ENCODE measurements at places on chromosomes 3 and 15.

DNA sequence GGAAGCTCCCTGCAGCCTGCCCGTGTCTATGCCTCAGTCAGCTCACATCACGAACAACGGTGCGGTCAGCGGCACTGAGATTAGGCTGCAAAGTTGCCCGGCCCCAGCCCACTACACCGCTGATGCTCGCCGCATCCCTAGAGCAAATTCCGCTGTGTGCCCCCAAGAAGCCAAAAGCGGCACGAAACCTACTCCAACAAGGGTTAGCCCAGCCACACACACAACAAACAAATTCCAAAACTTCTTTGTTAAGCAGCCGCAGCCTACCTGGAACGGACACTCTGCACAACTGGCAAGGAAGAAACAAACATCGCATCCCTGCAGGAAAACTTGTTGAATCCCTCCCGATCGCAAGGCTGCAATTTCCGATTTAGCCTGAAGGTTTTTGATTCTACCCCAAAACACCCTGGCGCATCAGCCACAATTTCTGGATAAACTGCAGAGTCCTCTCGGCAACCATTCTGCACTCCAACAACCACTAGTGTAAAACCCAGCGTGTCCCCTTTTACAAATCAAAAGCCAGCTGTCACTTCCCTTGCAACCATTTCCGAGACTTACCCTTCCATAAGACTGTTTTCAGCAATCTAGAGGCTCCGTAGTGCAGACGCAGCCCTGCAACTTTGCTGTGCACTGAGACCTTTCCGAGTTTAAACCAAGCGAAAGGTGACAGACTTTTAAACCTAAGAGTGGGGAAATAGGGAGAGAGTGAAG lies 449 bp downstream of the ROBO1 start:
- no peak for DNase-seq

DNA sequence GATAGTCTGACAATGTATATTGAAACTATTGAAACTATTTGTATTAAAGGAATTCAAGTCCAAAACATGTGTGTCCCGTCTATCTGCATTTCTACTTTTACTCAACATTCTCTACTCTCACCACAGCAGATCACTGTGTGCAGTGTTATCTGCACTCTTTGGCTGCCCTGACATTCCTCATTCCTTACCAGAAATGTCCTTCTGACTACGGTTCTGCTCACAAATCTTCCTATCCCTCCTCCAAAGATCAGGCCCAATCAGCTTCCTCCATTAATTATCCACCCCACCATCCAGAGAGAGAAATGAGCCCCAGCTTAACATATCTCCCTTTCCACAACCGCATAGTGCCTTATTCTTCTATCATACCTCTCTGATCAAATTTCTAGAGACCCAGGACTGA lies 94.7 kb downstream of the TBL1XR1 start:
- DNase-seq: no peak

GRCh38 chr3:50530001-50530970 lies 26.9 kb upstream of the CACNA2D2 start:
- DNase-seq: no peak

DNA sequence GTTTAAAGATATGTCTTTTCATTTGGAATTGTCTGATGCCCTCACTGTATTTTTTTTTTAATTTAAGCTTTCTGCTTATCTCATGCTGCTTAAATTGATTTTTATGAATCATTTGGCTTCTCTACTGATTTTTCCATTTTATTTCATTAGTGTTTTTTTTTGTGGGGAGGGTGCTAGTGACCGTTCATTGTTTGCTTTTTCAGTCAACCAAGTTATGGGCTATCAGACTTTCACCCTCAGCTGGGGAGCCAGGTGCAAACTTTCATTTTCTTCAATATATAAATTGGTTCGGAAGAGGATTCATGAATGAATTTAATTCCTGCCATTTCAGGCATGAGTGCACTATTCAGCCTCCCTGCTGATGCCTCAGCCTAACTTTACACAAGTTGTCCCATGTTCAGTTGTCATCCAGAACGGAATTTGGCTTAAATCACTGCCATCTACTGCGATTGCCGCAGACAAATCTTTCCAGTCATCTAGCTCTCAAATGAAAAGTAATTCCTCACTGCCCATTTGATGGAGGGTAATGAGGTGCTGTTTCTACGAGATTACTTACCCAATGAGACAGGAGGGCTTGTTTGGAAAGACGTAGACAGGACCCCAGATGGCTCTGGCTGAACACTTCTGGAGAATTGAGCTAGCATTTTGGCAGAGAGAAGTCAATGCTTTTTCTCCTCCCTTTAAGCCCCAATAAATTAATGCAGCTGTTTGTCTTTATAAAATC lies 89.9 kb upstream of the RORA start:
- no peak for DNase-seq

DNA sequence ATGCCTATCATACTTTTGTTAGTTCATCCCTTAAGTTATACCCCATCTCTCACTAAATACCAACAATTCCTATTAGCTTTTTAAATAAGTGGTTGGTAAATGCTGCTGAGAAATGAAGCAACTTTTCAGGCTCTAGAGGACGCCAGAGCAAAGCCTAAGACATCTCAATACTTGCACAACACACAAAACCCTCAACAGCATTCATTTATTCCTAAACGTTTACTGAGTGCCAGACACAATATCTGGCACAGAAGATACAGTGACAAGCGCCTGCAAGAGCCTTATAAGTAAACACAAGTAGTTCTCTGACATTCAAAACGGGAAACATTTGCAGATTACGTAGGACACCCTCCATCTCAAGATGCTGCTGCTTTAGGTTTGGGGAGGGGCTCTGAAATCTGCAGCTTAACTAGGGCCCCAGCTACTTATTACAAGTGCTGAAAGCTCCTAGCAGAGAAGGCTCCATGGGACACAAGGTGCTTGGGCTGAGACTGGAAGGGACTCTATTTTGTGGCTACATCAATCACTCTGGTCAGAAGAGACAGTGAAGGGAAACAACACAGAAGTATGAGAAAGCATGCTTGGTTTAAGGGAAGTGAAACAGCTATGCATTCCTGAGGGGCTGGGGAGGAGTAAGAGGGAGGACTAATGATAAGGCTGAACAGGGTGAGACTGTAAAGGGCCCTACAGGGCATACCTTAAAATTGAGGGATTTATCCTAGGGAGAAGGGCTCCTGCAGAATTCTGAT lies 311.3 kb downstream of the PLCL2 start:
- DNase-seq: no peak

Measured in gastrocnemius medialis (tissue), 4 donors.